Activated naive CD4-positive, alpha-beta T cell treated with anti-CD3 and anti-CD28 coated beads, Interleukin-2, amount 10 ng/mL, durations not matched to agents 5 hours and 36 hours (primary cell): ENCODE measurements at places on chromosomes 13 and 19. TPM values are rescaled to one million over a fixed set of nuclear protein-coding genes. Genes with fewer than 3 reads are reported as not detected.

TNFRSF19 gene
- not detected for total RNA-seq

SELENOV gene
- not detected for total RNA-seq

PSG1 gene
- not detected for total RNA-seq

NPAS1 gene
- total RNA-seq = not detected

HIF3A gene
- not detected for total RNA-seq

NLRP4 gene
- not detected for total RNA-seq

TUBB4A gene
- total RNA-seq = 2.1 TPM

ZNF724 gene
- 11.4 TPM for total RNA-seq

ZNF600 gene
- total RNA-seq = 19.4 TPM

CNMD gene
- total RNA-seq = not detected

CEACAM1 gene
- 39.2 TPM for total RNA-seq

CDC42EP5 gene
- total RNA-seq = not detected

MEDAG gene
- total RNA-seq = not detected

SPRY2 gene
- not detected for total RNA-seq

FGF22 gene
- total RNA-seq = not detected

CATSPERD gene
- not detected for total RNA-seq

ZNF8 gene
- 5.7 TPM for total RNA-seq
